NCI-H1092 (cell line): ENCODE measurements at places on chromosomes 2 and 18.
A peak's percentile ranks its signal among the peaks of the same experiment; 100 is the strongest.

- DNase-seq: peak; percentile 6
These were observed 122.7 kb downstream of the TWIST2 start for GRCh38 chr2:238970553-238971081.

DNA sequence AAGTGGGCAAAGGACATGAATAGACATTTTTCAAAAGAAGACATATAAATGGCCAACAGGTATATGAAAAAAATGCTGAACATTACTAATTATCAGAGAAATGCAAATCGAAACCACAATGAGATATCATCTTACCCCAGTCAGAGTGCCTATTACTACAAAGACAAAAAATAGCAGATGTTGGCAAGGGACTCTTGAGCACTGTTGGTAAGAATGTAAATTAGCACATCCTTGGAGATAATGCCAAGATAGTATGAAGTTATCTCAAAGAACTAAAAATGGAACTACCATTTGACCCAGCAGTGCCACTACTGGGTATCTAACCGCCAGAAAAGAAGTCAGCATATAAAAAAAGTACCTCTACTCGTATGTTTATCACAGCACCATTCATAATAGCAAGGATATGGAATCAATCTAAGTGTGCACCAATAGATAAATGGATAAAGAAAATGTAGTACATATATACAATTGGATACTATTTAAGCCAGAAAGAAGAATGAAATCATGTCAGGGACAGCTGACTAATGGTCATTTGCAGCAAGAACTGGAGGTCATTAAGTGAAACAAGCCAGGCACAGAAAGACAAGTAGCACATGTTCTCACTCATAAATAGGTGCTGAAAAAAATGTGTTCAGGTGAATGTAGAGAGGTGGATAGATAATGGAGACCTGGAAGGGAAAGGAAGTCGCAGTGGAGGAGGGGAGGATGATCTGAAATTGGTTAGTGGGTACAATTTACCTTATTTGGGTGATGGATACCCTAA is 141.7 kb upstream of the B3GNT2 start:
- DNase-seq: no peak

- no peak for DNase-seq
These were observed 126.8 kb downstream of the CLIP4 start for GRCh38 chr2:29241955-29242565.

DNA sequence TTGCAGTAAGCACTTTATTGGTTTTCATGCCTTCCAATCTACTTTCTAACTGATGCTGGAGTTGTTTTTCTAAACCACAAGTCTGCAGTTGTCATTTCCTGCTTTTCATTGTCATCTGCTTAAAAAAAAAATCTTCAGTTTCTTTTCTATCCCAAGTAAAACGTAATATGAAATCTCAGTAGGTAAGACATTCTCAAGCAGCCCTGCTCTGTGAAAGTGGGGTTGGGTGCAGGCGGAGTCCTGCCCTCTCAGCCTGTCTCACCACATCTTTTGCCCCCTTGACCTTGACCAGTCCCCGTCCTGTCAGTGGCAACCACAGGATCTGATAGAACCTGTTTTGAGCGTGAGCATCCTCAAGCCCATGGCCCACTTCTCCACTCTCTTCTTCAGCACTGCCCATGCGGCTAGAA is 80.0 kb upstream of the CPO start:
- DNase-seq: no peak

DNA sequence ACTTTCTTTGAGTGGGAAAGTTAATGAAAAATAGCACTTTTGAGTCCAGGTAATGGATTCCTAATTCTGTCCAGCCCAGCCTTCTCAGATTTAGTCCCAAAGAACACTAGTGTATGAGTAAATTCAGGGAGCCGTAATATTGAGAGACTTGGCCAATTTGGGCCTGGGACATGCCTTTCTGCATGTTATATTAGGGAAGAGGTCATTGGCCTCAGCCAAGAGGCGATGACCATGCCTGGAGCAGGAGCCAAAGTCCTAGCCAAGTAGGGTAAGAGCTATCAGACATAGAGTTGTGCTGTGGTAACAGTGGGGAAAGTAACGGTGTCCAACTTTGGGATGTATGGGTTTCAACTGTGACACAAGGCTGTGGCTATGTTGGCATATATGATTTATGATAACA is 336.5 kb upstream of the ZNF804A start:
- DNase-seq: no peak

GRCh38 chr18:13211534-13211933 is 7.0 kb upstream of the LDLRAD4 start:
- no peak for DNase-seq

DNA sequence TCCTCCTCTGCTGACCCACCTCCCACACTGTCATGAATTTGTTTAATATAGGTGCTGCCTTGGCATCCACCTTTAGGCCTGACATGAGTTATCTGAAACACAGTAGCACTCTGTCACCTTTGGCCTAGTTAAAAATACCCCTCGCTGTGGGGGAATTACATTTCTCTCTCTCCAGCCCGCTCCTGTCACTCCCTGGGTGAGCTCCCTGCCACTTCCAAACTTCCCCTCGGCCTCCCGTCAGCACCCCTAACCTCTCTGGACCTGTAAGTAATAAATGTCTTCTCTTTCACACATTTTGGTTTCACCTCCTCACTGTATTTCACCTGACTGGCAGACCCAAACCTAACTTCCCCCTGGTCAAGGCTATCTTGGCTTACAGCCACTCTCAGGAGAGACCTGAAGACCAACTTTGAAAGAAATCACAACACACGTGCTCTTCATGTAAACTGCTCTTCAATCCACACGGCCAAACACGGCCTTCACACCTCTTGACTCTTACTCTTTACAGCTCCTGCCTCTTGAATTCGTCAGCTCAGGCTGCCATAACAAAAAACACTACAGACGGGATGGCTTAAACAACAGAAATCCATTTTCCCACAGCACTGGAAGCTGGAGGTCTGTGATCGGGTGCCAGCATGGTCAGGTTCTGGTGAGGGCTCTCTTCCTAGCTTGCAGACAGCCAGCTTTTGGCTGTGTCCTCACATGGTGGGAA is 28.3 kb downstream of the REEP1 start:
- DNase-seq: no peak

DNA sequence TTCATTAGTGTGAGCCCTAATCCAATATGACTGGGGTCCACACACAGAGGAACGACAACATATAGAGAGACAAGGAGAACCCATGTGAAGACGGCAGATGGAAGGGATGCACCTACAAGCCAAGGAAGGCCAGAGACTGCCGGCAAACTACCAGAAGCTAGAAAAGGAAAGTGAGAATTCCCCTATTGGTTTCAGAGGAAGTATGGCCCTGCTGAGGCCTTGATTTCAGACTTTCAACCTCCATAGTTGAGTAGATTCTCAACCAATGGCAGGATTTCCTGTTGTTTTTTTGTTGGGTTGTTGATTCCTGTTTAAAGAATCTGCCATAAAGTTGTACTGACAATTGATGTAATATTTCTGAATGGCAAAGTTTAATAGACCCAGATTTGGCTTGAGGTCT is 241.5 kb downstream of the SATB2 start:
- no peak for DNase-seq

DNA sequence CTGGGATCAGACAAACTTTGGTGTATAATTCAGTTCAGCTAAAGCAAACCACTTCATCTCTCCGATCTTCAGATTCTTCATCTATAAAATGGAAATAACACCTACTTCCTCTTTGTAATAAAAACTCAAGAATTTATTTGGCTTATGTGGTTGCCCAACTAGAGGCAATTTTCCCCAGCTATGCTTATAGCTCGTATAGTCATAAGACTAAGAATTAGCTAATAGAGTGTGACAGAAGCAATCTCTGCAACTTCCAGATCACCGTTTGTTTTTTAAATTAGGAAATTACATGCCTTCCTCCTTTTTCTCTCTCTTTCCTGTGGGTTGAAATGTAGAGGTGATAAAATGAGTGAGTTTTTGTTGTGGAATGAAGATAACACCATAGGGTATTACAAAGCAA is 35.3 kb upstream of the KCNF1 start:
- no peak for DNase-seq

DNA sequence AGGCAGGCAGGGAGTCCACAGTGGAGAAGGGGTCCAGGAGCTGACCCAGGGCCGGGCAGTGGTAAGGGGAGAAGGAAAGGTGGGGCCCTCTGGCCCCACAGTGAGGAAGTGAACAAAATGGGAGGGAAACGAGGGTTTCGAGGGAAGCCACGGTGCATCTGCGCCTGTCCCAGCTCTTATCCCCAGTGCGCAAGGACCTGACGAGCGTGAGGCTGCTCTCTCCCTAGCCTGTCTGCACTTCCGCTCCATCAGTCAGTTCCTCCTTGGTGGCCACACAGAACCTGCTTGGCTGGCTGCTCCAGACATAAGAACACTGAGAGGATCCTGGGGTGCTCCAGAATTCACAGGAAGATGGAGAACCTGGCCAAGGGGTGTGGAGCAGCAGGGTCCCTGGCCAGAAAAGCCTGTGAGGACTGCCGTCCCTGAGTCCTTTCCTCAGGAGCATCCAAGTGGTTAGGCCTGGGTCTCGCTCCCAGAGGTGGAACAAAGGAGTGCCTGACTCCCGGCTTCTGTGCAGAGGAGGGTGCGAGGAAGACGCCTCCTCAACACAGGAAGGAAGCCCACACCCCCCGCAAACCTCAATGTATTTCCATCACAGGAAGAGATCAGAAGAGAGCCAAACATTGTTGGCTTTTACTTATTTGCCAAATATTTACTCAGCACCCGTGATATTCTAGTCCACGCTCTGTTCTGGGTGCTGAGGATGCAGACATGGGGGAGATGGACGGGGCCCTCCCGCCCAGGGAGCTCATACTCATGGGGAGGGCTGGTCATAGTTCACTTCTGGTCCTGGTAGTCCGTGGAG is 43.7 kb upstream of the SEMA4C start:
- no peak for DNase-seq

- DNase-seq: no peak
These were observed 18.1 kb upstream of the ZNF407 start for GRCh38 chr18:74579496-74580065.

GRCh38 chr2:130842770-130843169 is 6.1 kb downstream of the ARHGEF4 start:
- no peak for DNase-seq

DNA sequence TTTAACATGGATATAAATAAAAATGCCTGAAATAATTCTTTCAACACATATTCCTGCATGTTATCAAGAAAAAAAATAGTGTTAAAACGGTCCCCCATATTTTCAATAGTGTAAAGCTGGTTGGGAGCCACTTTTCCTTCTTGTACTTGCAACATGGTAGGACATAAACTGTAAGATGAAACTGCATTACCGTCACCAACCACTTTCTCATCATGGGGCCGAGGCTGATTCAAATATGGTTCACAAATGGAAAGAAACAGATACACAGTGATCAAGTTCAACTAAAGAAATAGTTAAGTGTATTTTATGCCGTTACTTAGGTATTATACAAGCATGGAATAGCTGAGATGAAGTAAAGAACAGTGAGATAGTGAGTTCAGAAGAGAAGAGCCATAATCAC is 360.7 kb downstream of the ZEB2 start:
- DNase-seq: no peak

DNA sequence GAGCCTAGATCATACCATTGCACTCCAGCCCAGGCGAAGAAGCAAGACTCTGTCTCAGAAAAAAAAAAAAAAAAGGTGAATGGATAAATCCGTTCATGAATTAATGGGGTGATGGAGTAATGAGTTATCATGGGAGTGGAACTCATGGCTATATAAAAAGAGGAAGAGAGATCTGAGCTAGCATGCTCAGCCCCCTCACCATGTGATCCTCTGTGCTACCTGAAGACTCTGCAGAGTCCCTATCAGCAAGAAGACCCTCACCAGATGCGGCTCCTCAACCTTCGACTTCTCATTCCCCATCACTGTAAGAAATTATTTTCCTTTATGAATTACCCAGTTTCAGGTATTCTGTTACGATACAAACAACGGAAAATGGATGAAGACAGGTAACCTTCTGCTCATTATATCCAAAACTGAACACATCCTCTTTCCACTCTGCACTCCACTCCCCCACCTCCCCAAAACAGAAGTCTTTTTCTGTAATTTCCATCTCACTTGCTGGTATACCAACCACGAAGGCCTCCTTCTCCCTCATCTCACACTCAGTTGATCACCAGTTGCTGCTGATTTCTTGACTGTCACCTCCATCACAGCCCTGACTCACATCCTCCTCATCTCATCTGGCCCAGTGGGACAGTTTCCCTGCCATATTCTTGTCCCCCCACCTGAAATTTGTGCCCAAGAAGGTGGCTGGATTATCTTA is 8.8 kb downstream of the RETREG2 start:
- DNase-seq: no peak

- DNase-seq: no peak
These were observed 102.1 kb upstream of the SH3BP4 start for GRCh38 chr2:234849678-234850077.

- DNase-seq: no peak
These were observed 77.9 kb upstream of the SATB2 start for GRCh38 chr2:199535445-199536177.

GRCh38 chr2:207779523-207779922 is 9.8 kb upstream of the FZD5 start:
- DNase-seq: no peak

- no peak for DNase-seq
These were observed 37.9 kb downstream of the LCLAT1 start for GRCh38 chr2:30484995-30485394.

DNA sequence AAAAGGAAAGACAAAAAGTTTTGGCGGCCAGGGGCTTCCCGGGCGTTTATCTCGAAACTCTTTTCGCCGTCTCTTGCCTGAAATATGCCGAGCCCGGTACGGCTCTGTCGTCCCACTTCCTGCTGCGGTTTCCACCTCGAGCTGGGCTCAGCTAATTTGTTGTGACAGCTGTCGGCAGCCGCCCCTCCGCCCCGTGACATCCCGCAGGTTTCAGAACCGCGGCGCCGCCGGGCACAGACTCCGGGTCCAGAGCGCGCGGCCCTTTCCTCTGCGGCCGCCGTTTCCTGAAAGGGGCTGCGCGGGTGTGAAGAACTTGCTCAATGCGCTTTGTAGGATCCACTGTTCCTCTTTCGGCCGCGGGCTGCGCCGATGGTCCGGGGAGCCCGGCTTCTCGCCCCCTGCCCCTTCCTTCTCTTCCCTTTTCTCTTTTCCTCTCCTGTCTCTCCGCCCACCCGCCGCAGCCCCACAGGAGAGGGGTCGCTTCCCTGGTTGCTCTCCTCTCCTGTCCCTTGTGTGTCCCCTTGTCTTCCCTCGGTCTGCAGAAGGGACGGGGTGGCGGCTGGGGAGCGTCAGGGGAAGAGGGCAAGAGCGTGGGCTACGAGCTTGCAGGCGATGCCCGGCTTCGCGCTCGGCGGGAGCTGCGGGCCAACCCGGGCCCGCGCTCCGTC is 648 bp downstream of the ARID5A start:
- DNase-seq: no peak

DNA sequence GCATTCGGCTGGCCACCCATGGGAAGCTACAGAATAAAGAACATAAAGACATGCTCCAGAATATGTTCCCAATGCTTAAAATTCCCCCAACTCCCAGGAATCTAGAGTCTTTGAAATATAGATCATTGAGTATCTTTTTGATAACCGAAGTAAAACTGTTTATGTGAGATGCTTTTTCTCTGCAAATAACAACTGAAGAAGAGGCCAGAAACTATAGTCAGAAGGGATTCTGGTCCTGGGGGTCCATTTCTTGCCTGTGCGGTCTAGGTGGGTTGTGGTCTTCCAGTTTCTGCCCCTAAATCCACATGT is 30.6 kb upstream of the SLC66A3 start:
- no peak for DNase-seq

GRCh38 chr2:39991298-39991697 is 212.2 kb upstream of the THUMPD2 start:
- DNase-seq: no peak
